ENCODE measurements at places on chromosomes 5 and 9.

GRCh38 chr5:85602843-85603242, 1014.9 kb upstream of the COX7C start:
- DNase-seq = no peak

- DNase-seq = no peak
These were observed 13.3 kb upstream of the MPDZ start for GRCh38 chr9:13292782-13293181.

- no peak for DNase-seq
These were observed 22.5 kb upstream of the RAD23B start for GRCh38 chr9:107260437-107261081.

DNA sequence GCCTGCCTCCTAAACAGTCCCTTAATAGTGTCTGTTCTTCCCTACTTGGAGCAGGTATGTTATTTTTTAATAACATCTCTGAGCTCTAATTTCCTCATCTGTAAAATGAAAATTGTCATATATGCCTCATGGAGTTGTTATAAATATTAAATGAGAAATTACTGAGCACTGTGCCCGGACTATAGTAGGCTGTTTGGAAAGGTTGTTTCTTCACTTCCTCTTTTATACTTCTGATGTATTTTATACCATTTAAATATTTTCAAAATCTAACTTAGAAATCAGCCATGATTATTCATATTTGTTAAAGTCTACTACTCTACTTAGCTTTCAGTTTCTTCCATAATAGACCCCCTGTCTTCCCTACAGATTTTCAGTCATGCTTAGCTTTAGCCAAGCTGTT, 30.5 kb upstream of the HAPLN1 start:
- DNase-seq = no peak

DNA sequence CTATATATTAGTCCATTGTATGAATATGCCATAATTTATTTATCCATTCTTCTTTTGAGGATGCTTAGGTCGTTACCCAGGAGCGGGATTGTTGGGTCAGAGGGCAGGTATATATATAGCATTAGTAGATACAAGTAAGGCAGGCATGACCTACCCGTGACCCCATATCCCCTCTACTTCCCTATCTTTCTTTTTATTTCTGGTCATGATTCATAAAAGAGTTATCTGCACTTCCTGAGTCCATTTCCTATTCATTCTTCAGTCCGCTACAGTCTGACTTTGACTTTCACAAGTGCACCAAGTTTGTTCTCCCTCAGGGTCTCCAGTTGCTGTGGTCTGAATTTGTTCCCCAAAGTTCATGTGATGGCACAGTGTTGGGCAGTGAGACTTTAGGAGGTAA, 6.9 kb downstream of the RHOBTB3 start:
- no peak for DNase-seq

DNA sequence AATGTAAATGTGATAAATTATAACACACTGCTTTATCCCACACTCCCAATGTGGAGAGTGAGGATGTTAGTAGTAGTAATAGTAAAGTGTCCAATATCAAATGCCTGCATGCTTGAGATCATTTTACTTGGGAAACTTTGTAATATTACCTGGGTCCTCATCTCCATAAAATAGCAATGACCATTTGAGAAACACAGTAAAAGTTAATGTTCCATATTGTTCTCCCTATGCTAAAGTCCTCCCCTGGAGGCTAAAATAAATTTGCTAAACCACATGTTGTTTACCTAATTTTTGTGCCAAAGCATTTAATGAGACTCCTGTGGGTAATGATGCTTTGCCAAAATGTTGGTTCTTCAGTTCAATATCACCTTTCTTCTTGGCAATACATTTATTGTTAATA, 291.2 kb downstream of the CDH10 start:
- no peak for DNase-seq

- DNase-seq = no peak
These were observed 175.4 kb downstream of the RGS3 start for GRCh38 chr9:113638897-113639296.

DNA sequence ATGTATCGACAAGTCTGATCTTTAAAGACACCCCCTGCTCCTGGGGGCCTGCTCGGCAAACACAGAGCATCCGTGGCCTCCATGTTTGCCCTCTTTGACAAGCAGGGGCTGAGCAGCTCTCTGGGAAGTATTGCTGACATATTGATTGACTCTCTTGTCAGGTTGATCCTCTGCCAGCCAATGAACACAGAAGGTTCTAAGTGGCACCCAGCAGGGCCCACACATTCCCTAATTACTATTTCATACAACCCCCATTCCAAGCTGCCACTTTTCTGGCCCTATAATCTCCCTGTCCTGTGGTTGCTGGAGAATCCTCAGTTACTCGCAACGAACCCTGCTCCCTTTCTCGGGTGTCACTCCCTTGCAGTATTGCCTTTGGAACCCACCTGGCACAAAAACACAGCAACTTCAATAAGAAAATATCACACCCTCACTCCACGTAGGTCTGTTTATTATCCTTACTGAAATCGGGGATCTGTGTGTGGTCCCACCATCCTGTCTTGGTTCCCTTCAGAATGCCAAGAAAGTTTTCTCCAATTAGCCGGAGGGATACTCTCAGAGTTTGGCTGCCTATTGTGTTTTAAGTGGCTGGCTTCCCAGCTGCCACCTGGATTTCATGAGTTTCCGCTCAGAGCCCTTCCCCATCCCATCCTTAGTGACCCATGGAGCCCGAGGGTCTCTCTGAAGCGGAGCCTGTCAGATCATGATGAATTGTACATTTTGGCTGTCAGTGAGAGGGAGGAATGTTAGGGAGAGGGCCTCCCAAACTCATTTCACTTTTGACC, 249.0 kb upstream of the WWC1 start:
- DNase-seq = no peak
